ENCODE measurements at places on chromosomes 13 and 19.

DNA sequence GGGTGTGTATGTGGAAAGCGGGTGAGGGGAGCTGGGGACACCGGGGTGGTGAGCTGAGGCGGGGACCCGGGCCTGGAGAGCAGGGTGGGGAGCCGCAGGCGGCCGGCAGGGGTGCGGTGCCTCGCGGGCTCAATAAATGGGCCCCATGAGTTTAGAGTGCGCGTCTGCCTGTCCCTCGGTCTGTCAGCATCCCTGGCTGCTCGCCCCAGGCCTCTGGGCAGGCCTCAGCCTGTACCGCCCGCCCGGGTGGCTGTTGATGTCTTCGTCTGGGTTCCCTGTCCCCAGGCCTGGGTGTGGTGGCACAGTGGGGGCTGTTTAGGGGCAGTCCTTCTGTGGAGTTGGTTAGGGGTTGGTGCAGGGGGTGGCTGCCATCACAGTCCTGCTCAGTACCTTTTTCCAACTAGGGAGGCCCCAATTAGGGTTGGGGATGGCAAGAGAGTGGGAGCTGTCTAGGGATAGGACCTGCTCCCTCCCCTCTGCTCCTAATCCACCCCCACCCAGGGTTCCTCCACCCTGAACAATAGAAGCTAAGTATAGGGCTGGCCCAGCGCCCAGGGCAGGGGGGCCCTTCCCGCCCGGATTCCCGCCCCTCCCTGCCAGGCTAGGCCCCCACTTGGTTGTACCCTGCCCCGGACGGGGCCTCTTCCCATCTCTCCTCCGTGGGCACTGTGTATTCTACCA lies 12.2 kb downstream of the CIC start:
- DNase-seq = no peak

GRCh38 chr13:86907156-86907555 lies 764.0 kb upstream of the SLITRK5 start:
- no peak for DNase-seq

DNA sequence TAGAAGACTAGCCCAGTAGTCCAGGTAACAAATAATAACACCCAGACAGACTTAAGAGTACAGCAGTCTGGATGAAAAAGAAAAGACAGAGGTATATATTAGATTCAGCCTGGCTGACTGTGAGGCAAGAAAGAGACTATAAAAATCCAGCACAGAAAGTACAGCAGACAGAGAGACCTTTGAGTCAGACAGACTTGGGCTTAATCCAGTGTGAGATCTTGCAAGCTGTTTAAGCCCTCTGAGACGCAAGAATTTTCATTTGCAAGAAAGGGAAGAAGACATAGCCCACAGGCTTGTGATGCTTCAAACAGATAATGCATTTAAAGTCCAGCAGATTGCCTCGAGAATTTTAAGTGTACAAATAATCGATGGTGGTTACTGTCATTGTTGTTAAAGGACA lies 471.4 kb downstream of the LIG4 start:
- DNase-seq = no peak

GRCh38 chr13:80096383-80096782 lies 244.5 kb downstream of the SPRY2 start:
- no peak for DNase-seq

DNA sequence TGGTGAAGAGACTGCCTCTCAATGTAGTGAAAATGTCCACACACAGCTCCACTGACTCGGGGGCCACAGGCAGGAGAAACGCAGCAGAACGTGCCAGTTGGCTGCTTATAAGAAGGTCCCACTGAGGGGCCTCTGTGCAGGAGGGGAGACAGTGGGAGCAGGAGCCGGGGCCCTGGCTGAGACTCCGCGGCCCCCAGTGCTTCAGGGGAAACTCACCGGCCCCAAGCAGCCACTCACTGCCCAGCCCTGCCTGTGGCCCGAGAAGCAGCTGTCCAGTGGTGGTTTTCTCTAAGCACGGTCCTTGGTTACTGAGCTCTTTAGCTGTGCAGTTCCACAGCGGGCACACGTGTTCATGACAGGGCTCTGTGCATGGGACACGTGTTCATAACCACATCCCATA lies 91.9 kb upstream of the MCF2L start:
- DNase-seq = no peak

DNA sequence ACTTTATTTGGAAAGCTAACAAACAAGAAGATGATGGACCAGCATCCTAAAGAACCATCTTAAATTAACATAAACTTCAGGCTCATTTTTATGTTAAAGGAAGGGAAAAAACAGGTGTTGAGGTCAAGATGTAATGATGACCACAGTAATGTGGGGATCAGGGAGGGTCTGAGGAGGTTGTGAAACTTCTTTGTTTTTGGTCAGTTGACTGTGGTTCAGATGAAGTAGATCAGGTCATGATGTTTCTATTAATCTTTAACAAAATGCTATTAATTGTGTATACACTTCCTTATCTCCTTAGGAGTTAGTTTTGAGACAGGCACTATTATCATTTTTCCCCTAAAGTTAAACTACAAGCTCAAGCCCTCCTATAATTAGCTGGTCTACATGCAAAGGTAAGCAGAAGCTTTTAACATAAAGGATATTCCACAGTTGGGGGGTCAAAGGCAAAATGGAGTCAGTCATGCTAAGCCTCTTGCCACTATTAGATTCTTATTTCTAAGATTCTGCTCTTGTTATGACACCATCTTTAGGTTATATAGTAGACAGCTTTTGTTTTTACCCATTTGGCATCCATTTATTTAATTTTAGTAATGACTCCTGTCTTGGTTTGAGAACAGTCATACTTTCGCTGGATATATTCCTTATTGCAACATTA lies 800.1 kb upstream of the PCDH9 start:
- DNase-seq = no peak

DNA sequence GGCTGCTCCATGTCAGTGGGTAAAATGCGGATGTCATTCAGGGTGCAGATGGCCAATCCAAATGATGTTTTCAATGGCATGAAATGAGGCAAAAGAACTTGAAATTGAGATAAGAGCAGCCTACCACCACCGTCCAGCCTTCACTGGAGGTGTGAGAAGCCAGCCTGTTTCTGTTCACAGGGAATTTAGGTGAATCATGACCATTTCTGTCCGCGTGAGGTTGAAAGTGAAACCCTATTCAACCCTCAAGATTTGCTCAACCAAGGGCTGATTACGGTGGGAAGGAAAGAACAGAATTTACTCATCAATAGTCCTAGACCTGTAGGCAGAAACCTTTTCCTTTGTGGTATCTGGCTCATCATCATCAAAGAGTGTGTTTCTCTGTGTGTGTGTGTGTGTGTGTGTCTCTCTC lies 370.7 kb downstream of the COG6 start:
- peak; percentile 49 for DNase-seq

- no peak for DNase-seq
Observed at GRCh38 chr13:26562512-26562890, 5.0 kb downstream of the WASF3 start.
